Spleen (tissue), 13 donors: ENCODE measurements at places on chromosomes 3 and 15.

DNA sequence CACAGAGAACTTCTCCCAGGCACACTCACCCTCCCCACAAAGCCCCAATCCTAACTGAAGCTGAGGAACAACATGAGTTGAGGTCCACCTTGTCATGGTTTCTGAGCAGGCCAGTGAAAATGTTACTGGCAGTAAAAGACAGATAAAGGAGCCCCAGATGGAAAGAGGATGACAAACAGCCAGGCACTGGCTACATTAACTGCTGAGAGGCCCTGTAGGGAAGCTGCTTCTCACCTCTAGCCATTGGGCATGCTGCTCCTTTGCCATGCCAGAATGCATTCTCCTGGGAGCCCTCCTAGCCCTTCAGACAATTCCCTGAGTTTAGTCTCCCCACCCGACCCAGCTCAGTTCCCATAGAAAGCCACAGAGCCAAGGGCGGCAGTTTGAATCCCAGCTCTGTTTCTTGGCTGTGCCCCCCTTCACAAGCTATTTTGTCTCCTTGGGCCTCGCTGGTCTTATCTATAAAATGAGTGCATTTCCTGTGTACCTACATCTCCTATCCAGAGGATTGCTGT lies 60.5 kb downstream of the LMCD1 start:
- no peaks in the 10 kb centered on the region for H3K27me3 ChIP-seq
- no peak overlapping the region for H3K4me3 ChIP-seq
- no peak for DNase-seq
- H3K36me3 ChIP-seq = peaks cover 2% of the 10 kb centered on the region

DNA sequence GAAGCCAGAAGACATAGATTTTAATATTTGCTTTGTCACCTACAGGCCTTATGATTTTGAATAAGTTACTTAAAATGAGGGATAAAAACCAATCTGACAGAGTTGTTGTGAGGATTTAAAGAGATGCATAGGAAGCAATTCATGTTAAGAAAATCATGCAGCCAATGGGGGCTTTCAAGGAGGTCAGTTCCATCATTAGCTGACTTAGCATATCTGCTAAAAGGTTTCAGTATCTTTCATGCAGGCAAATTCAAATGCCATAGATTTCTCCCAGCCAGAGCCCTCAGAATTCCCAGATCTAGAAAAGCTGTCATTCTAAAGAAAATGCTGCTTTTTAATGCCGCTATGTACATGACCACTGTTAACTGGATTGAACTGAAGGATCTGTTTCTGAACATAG lies 176.1 kb downstream of the GOLIM4 start:
- no peak overlapping the region for H3K4me3 ChIP-seq
- DNase-seq = no peak
- H3K36me3 ChIP-seq = no peaks in the 10 kb centered on the region
- H3K27ac ChIP-seq = no peak overlapping the region
- H3K27me3 ChIP-seq = no peaks in the 10 kb centered on the region

- H3K4me3 ChIP-seq = no peak overlapping the region
- H3K4me1 ChIP-seq = peaks cover 34% of the 10 kb centered on the region
- no peak overlapping the region for H3K27ac ChIP-seq
- peaks cover 3% of the 10 kb centered on the region for H3K36me3 ChIP-seq
- peaks cover 8% of the 10 kb centered on the region for H3K27me3 ChIP-seq
- DNase-seq = no peak
Observed at GRCh38 chr3:11197484-11197883, 43.2 kb downstream of the HRH1 start.

- no peaks in the 10 kb centered on the region for H3K4me1 ChIP-seq
- no peak overlapping the region for H3K4me3 ChIP-seq
- H3K27me3 ChIP-seq = peaks cover 25% of the 10 kb centered on the region
- H3K36me3 ChIP-seq = no peaks in the 10 kb centered on the region
- H3K27ac ChIP-seq = no peak overlapping the region
Observed at GRCh38 chr15:76105391-76105790, 45.6 kb downstream of the TMEM266 start.

DNA sequence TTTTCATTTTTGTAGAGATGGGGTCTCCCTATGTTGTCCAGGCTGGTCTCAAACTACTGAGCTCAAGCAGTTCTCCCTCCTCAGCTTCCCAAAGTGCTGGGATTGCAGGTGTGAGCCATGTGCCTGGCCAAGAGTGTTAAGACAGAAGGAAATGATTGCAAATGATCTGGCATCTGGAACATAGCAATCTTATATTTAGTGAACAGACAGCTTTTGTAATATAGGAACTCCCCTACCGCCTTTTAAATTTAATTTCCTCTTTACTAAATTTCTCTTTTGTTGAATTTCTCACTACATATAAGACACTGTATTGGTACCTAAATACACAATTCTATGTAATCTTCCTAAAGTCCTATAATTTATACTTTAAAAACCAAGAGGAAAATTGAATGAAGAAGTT lies 13.1 kb downstream of the ANO10 start:
- H3K4me3 ChIP-seq = no peak overlapping the region
- no peak for DNase-seq
- H3K4me1 ChIP-seq = no peaks in the 10 kb centered on the region
- H3K36me3 ChIP-seq = no peaks in the 10 kb centered on the region
- no peaks in the 10 kb centered on the region for H3K27me3 ChIP-seq
- no peak overlapping the region for H3K27ac ChIP-seq
